Activated T-cell treated with anti-CD3 and anti-CD28 coated beads for 24 hours (primary cell): ENCODE measurements at places on chromosomes 7 and 10.

GRCh38 chr10:17375936-17376584 is 78.3 kb downstream of the ST8SIA6 start:
- DNase-seq, result peak; percentile 7

DNA sequence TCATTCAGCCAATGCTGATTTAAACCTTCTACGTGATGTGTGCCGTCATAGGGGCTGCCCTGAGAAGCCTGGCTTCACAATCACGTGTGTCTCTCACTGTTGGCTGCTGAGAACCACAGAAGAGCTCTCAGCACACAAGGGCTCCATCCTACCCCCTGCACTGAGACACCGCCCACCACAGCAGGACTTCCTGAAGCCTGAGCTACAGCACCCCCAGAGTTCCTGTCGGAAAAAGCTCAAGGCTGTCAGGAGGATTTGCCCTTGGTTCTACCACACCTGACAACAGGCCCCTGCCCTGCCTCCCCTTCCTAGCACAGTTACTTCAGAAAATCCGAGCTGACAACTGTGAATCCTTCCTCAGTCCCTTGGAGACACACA is 191.9 kb downstream of the MAD1L1 start:
- DNase-seq, result no peak

DNA sequence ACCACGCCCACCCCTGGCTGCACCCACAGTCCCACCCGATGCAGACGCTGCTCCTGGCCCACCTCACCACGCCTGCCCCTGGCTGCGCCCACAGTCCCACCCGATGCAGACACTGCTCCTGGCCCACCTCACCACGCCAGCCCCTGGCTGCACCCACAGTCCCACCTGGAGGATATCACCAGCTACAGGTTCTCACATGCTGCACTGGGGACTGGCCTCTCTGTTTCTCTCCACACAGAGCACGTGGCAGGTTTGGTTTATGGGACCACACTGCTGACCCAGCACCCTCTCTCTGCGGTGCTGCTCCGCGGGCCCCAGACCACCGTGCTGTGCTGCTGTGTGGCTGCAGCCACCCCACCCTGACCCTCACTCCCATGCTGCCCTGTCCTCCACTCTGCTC is 120.9 kb downstream of the VIPR2 start:
- DNase-seq, result no peak

GRCh38 chr10:10911471-10911921 is 106.2 kb upstream of the CELF2 start:
- DNase-seq, result no peak

DNA sequence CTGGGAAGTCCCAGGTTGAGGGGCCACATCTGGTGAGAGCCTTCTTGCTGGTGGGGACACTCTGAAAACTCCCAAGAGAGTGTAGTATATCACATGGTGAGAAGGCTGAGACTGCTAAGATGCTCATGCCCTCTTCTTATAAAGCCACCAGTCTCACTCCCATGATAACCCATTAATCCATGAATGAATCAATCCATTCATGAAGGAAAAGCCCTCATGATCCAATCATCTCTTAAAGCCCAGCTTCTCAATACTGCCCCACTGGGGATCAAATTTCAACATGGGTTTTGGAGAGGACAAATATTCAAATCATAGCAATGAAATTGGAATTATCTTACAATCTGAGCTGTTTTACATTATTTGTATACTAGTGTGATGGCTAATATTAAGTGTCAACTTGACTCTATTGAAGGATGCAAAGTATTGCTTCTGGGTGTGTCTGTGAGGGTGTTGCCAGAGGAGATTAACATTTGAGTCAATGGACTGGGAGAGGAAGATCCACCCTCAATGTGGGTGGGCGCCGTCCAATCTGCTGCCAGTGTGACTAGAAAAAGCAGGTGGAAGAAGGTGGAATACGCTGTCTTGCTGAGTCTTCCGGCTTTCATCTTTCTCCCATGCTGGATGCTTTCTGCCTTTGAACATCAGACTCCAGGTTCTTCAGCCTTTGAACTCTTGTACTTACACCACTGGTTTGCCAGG is 14.3 kb upstream of the UBE2D1 start:
- DNase-seq, result no peak

DNA sequence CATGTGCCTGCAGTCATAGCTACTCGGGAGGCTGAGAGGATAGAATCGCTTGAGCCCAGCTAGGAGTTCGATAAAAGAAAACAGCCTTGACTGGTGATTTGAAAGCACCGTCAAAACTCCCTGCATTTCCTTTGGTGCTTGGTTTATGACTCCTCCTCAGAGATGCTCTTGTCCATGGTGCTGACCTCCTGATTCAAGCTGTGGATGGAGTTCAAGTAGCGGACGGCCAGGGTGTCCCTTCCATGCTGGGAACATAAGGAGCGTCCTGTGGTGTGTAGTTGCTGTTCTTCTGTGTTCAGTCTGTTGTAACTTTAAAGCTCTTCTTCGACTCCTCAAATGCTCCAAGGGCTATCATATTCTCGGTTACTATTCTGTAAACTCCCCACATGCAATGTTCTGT is 382.5 kb upstream of the KIAA1217 start:
- no peak for DNase-seq

GRCh38 chr7:95793658-95794057 is 21.3 kb downstream of the DYNC1I1 start:
- DNase-seq, result no peak

GRCh38 chr10:6498771-6499170 is 81.3 kb downstream of the PRKCQ start:
- peak; percentile 30 for DNase-seq

- no peak for DNase-seq
Observed at GRCh38 chr7:14839307-14839706, 63.2 kb downstream of the DGKB start.

DNA sequence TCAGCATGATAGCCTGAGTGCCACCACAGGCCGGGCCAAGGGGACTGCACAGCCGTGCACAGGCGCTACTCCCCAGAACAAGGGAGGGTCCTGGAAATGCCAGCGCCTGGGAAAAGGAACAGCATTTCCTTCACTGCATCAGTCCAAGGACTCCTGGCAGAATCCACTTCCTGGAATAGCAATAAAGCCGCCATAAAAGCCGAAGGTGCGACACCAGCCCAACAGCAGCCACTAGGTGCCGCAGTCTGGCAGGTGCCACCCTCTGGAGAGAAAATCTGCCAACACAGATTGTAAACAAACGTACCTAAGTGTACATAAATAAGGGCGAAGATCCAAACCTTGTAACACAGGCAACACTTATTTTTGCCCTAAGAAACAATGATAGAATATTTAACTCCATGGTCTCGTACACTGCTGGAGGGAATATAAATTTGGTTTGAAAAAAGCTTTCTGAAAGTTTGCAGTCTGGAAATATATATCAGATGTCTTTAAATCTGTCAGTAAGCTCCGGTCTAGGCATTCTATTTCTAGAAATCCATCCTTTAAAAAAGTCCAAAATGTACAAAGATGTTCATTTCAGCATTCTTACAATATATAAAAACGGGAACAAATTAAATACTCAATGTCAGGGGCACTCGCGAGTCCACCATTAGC is 22.2 kb downstream of the VOPP1 start:
- no peak for DNase-seq

DNA sequence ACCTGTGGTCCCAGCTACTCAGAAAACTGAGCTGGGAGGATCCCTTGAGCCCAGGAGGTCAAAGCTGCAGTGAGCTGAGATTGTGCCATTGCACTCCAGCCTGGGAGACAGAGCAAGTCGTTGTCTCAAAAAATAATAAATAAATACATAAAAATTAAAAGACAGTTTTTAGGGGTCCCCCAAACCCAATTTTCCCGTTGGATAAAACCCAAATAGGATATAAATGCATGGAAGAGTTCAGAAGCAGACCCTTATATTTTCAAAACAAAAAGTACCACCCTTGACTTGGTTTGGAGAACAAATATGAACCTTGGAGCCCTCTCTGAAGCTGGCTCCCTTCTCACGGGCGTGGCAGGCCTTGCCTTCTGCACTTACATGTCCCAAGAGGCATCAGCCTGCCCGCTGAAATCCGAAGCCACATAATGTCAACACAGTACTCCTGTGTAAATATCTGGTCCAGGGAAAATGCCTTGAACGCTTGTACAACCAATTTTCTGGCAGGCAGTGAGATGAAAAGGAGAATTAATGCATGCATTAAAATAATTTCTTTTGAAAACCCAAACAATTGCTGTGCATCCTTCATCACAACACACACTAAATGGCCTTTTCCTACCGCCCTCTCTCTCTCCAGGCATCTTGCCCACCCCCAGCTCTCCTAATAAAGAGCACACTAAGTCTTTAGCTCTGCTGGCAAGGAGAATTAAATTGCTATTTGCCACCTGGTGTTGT is 46.4 kb upstream of the PARD3 start:
- no peak for DNase-seq

GRCh38 chr7:157482517-157483087 is 145.8 kb downstream of the DNAJB6 start:
- DNase-seq, result no peak

DNA sequence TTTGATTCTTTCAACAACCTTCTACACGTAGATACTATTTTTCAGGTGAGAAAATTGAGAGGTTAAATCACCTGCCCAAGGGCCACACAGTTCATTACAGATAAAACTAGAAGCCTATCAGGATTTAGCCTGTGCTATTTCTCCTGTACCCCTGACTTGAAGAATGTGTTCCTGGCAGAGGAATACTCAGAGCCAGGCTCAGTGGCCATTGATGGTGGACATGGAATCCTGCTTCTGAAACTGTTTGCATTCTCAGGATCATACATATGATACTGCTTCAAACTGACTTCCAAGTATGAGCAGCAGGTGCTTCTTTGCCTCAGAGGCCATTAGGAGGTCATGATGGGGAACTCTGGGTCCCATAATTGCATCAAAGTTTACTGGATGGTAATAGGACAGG is 348.6 kb downstream of the ADRA2A start:
- no peak for DNase-seq

DNA sequence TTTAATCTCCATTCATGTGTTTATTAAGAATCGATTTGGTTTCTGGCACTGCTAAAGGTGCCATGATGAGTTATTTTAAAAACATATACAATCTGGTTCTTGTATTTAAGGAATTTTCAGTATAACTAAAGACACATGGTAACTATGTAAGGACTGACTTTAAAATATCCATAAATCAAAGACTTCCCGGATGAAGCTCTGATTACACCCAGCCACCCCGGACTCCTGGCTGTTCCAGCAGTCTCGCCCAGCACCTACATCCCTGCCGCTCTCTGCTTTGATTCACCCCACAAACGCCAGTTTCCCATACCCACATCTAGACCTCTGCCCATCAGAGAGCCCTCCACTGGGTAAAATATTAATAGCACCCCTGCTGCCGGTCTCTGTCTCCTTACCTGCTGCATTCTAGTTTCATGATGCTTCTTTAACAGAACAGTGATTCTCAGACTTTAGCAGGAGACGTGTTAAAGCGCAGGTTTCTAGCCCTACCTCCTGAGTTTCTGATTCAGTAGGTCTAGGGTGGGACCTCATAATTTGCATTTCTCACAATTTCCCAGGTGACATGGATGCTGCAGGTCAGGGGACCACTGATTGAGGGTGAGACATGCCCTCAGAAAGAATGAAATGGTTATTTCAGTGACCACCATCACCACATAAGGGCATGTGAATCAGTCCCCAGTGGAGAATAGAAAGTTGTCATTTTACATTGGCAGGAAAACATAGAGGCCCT is 185.7 kb downstream of the KIAA1217 start:
- no peak for DNase-seq

DNA sequence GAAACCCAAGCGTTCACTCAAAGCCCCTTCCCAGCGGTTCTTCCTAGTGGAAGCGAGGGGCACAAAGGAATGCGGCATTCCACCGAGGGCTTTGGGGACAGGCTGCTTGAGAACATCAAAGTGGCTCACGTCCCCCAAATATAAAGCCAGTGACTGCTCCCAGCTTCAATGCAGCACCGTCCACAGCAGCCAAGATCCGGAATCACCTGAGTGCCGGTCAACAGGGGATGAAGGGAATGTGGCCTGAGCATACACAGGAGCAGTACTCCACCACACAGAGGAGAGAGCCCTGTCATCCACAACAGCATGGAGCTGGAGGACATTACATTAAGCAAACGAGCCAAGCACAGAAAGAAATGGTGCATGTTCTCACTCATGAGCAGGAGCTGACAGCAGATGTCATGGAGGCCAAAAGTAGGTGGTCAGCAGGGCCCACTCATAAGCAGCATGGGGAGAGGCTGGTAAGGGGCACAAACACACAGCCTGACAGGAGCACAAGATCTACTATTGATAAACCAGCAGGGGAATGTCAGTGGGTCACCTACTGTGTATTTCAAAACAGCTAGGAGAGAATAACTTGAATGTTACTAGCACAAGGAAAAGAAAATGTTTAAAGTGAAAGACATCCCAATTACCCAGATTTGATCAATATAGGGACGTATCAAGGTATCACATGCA is 79.5 kb downstream of the DIP2C start:
- DNase-seq, result no peak

DNA sequence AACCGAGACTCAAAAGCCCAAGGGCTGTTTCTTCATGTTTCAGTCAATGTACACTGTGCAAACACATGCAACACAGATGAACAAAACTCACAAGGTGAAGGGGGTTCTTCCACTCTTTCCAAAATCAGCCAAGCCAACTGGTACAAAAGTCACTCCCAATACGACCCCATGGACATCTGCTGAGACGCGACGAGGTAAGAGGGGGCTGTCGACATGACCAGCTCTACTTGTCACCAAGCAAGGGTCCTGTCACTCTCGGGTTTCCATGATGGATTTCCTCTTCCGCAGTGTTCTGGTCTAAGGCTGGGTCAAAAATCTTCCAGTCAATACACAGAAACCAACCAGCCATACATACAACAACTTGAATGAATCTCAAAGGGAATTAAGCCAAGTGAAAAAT is 37.8 kb downstream of the CTBP2 start:
- no peak for DNase-seq

DNA sequence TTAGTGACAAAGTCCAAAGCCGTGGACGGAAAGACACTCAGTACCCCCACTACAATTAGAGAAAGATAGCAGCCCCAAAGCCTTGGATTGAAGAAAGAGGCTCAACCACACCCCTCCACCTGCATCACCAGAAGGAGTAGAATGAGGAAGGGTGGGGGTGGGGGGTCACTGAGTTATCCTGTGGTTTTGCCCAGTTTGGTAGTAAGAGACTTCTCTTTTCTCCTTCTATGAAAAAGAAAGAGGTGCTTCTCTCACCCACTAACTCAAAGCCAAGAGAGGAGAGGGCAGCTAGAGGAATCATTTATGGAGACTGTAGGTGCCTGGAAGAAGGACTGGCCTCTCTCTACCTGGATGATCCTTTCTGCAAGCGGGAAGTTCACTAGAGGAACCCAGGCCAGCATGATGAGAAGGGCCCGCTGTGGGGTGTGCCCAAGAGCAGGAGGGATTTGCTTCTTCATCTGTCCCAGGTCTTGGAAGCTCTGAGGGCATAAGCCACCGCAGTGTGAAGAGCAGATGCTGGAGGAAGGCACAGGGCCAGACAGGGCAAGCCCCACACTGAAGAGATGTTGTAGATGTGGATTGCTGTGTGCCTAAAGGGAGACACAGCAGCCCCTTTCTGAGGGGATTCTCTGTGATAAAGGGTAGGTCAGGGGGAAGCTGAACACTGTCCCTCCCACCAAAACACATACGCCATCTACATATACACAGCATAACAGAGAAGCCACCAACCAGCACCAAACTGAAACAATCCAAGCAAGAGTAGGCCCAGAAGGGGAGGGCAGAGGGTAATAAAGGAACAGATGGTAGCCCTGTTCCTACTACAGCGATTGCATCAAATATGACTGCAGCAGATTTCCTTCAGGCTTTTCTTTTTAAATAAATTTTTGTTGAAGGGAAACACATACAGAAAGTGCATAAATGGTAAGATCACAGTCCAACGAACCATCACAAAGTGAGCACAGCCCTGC is 25.8 kb upstream of the LANCL2 start:
- DNase-seq, result no peak
